ENCODE measurements at places on chromosomes 7 and 10.

GRCh38 chr7:95843286-95843685 is 70.9 kb downstream of the DYNC1I1 start:
- no peak for DNase-seq
- H3K27me3 ChIP-seq, result no peaks in the 10 kb centered on the region
- no peak overlapping the region for H3K27ac ChIP-seq
- no peak overlapping the region for H3K4me3 ChIP-seq

- H3K36me3 ChIP-seq, result no peaks in the 10 kb centered on the region
- H3K4me3 ChIP-seq, result no peak overlapping the region
- no peak for DNase-seq
- no peaks in the 10 kb centered on the region for H3K4me1 ChIP-seq
- no peak overlapping the region for H3K27ac ChIP-seq
- no peaks in the 10 kb centered on the region for H3K27me3 ChIP-seq
Observed at GRCh38 chr10:102291221-102291905, 46.0 kb downstream of the GBF1 start.

GRCh38 chr10:18359812-18360211 is 219.6 kb downstream of the CACNB2 start:
- H3K36me3 ChIP-seq, result no peaks in the 10 kb centered on the region
- no peak overlapping the region for H3K4me3 ChIP-seq
- no peak overlapping the region for H3K27ac ChIP-seq
- no peak for DNase-seq

GRCh38 chr10:131245475-131246059 is 66.0 kb downstream of the TCERG1L start:
- no peak overlapping the region for H3K27ac ChIP-seq
- H3K4me3 ChIP-seq, result no peak overlapping the region
- H3K4me1 ChIP-seq, result no peaks in the 10 kb centered on the region

DNA sequence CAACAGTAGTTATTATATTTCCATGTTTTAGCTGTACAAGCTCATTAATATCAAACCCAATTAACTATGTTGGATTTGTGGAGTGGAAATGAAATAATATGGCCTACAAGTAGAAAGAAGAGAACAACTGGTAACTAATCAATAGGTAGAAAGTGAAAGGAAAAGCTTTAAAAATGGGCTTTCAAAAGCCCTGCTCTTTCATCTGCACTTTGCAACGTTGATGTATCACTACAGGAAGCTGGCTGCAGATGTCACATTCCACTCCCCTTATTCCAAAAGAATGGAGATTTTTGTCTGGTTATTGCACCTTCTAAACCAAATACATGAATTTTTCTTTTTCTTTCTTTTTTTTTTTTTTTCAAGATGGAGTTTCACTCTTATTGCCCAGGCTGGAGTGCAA is 11.7 kb upstream of the MKI67 start:
- no peaks in the 10 kb centered on the region for H3K36me3 ChIP-seq
- no peak overlapping the region for H3K4me3 ChIP-seq
- no peak for DNase-seq
- peaks cover 20% of the 10 kb centered on the region for H3K27me3 ChIP-seq
- H3K27ac ChIP-seq, result no peak overlapping the region

DNA sequence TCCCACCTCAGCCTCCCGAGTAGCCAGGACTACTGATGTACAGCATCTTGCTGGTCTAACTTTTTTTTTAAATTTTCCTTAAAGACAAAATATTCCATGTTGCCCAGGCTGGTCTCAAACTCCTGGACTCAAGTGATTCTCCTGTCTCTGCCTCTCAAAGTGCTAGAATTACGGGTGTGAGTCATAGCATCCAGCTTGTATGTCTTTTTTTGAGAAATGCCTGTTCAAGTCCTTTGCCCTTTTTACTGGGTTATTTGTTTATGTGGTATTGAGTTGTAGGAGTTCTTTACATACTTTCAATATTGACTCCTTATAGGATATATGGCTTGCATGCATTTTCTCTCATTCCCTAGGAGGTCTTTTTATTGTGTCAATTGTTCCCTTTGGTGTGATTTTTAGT is 486.4 kb downstream of the MAGI2 start:
- DNase-seq, result no peak
- no peaks in the 10 kb centered on the region for H3K4me1 ChIP-seq
- H3K4me3 ChIP-seq, result no peak overlapping the region
- H3K36me3 ChIP-seq, result no peaks in the 10 kb centered on the region
- H3K27ac ChIP-seq, result no peak overlapping the region
- H3K27me3 ChIP-seq, result no peaks in the 10 kb centered on the region

- no peak overlapping the region for H3K27ac ChIP-seq
- no peaks in the 10 kb centered on the region for H3K27me3 ChIP-seq
- no peaks in the 10 kb centered on the region for H3K4me1 ChIP-seq
- no peak overlapping the region for H3K4me3 ChIP-seq
- no peaks in the 10 kb centered on the region for H3K36me3 ChIP-seq
Observed at GRCh38 chr10:65197935-65198334, 1676.7 kb downstream of the REEP3 start.

GRCh38 chr10:33386926-33387325 is 52.5 kb upstream of the NRP1 start:
- no peaks in the 10 kb centered on the region for H3K27me3 ChIP-seq
- H3K4me1 ChIP-seq, result peaks cover 9% of the 10 kb centered on the region
- H3K36me3 ChIP-seq, result no peaks in the 10 kb centered on the region
- DNase-seq, result no peak
- H3K27ac ChIP-seq, result no peak overlapping the region
